Psoas muscle (tissue), 8 donors: ENCODE measurements at places on chromosomes 16 and 17. TPM values are rescaled to one million over a fixed set of nuclear protein-coding genes. Genes with fewer than 3 reads are reported as not detected.

The NDRG4 gene
- total RNA-seq = 1.7 TPM

The KRTAP16-1 gene
- not detected for total RNA-seq

The MAP2K6 gene
- total RNA-seq = 42.6 TPM

The KCNH6 gene
- total RNA-seq = not detected

The CISD3 gene
- total RNA-seq = 29.9 TPM

The ASPHD1 gene
- 0.23 TPM for total RNA-seq

The DNAH17 gene
- total RNA-seq = 0.04 TPM

The LGALS9B gene
- total RNA-seq = not detected

The LRRC75A gene
- total RNA-seq = 0.41 TPM

The FOXF1 gene
- total RNA-seq = not detected

The FTO gene
- 54.3 TPM for total RNA-seq

The SLC6A2 gene
- not detected for total RNA-seq

The GPR139 gene
- total RNA-seq = not detected

The MFAP4 gene
- 21.1 TPM for total RNA-seq

The USP43 gene
- total RNA-seq = not detected

The MYH13 gene
- total RNA-seq = 0.07 TPM

The CLEC3A gene
- total RNA-seq = not detected
